Body of pancreas (tissue), 4 donors: ENCODE measurements at places on chromosomes 5 and 9.

DNA sequence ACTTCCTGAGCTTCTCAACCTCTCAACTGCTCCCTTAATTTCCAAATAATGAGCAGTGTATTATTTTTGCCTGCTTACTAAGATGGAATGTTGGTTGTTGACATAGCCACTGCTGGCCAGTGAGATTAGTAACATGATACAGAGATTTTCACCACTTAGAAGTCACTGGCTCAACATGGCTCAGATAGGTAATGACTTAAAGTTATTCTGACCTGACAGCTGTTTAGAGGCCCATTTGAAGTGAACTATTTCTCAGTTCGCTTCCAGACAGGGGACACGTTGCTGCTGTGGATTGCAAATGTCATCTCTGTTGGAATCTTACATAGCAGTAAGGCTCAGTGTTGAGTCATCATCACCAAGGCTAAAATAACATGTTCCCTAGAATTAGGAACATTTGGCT, 490.2 kb downstream of the TLE4 start:
- DNase-seq = peak; percentile 19

DNA sequence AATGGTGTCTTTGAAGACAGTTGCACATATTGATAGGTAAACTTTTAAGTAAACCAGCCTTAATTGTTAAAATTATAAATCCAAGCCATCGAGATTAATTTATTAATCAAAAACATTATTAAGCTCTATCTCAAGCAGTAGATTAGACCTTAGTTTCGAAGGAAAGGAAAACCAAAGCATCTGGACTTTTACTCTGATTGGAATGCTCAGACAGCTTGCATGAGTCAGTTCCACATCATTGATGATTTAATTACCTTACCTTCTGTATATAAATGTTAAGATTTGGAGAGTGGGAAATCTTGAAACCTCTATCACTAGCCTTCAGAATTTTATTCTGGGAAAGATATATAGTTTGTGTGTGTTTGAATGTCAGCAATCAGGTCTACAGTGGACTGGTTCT, 23.9 kb downstream of the DCP2 start:
- DNase-seq = no peak

DNA sequence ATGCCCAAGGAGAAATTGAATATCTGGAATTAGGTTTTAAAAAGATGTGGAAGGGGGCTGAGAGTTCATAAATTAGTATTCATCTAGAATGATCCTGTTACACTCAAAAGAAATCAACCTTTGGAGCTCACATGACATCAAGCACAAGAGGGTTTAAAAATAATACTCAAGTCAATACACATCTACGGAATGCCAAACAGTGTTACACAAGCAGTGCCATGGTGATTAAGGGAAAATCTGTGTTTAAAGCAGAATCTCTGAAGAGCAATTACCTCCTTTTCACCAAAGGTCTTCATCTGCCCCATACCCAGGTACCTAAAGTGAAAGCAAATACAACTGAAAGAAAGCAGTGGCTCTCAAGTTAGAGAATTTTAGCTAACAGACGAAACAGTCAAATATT, 261.6 kb downstream of the NFIB start:
- DNase-seq = no peak

DNA sequence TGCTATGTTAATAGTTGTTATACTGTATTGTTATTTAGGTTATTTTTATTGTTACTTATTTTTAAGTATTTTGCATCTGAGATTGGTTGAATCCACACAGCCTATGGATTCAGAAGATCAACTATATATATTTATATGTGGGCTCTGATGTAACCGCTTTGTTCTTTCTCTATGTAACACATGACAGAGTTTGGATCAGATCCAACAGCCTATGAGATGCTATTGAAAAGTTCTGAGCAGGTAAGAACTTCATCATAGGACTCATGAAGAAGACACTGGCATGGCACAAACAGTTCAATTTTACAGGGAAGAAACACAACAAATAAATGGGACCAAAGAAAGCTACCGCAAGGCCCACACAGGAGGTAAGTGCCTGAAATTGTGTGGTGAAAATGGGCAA, 93.4 kb downstream of the GNAQ start:
- DNase-seq = no peak

GRCh38 chr5:172426086-172426485, 28.2 kb downstream of the SH3PXD2B start:
- DNase-seq = no peak

DNA sequence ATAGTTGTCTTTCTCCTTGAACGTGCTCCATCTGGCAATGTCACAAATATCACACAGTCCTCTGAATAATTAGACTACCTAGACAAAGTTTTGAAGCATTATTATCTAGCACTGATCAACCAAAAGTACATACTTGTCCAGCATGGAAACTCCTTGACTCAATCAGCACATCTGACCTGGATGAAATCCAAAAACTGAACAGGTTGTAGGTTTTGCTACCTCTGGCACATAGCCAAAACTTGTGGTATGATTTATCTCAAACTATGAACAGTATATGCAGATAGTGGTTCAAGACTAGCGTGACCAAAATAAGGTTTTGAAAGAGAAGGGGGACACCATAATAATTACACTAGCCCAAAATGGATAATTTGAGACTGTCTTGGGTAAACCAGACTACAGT, 158.1 kb downstream of the ARRDC3 start:
- DNase-seq = no peak

- DNase-seq = no peak
These were observed 33.7 kb downstream of the AP3S1 start for GRCh38 chr5:115875447-115875846.

DNA sequence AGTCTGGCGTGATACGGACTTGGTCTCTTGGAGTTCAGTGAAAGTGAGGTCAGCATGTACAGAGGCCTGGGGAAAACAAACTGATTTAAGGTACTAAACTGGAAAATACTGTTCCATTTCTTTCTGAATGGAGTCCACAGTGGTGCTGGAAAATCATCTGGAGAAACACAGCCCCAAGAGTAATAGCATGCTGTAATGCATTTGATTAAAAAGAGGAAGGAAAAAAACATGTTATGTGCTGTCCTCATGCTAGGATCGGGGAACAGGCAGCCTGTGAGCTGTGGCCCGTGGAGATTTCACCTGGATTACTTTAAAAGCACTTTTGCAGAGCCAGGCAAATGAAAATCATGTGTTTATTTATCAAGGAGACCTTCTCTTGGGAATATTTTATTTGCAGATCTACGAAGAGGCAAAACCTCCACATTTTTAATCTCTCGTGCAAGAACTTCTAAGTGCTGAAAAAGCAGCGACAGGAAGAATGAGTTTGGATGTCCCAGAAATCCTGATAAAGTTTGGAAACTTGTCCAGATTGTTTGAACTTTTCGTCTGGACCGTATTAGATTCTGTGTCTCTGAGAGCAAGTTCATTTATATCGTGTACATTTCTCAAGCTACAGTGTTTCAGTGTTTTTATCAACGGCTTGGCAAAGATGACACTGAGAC, 228.8 kb downstream of the GAS1 start:
- DNase-seq = no peak

DNA sequence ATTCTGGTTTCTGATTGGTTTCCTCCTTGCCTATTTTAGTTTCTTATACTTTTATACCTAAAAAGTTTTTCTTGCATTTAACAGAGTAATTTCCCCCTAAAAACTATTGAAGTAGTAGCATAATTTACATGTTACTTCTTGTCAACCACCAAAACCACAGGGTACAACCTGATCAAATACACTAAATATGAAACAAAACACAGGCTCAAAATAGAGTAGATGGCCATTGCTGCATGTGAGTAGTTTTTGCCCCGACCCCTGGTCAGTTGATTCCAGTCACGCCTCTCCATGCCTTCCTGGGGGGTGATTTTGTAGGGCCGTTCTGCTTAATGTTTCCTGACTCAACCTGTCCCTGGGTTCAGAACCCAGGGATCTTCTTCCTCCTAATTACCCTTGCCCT, 101.8 kb downstream of the TLE4 start:
- DNase-seq = no peak

DNA sequence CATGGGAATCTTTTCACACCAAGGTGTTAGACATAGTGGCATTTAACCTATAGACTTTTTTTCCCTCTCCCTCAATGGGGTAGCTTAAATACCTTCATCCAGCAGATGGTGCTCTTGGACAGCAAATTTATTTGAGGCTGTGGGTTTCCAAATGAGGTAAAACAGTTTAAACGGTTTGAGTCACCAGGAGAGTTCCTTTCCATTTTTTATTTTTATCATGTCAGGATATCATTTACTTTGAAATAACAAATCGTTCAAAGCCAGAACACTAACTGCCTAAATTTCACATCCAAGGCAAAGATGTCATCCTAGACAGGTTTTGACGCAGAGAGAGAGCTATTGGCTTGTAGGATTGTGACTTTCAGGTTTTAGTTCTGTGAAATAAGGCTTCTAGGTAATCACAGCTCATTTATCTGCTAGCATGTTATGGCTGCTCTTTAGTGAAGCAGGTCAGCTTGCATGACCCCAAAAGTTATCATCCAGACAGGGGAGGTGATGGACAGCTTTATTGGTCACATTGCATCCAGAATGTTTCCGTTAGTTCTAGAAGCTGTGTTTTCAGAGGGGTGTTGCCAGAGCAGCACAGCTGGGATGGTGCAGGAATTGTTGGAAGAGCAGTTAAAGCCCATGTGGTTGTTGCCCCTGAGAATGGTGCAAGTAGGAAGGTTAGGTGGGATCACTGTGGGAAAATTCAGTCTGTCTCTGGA, 69.8 kb downstream of the KDM4C start:
- no peak for DNase-seq

- peak; percentile 40 for DNase-seq
These were observed 92.8 kb upstream of the PITX1 start for GRCh38 chr5:135126688-135127438.

DNA sequence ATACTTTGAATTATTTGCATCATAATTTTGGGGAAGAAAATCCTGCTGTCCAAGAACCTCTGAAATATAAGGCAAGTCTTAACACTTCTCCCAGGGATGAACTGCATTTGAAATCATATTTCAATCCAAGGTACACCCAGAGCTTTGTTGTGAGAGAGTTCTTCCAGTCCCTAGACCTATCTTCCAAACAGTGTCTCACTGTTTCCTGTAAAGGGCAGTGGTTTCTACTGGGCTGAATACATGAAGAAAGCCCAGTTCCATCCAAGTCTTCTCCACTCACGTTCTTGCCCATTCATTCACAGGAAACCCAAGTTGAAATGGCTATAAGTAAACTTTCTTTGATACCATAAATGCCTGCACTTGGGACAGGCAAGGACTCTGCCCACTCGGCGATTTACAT, 108.3 kb upstream of the LHFPL2 start:
- no peak for DNase-seq

DNA sequence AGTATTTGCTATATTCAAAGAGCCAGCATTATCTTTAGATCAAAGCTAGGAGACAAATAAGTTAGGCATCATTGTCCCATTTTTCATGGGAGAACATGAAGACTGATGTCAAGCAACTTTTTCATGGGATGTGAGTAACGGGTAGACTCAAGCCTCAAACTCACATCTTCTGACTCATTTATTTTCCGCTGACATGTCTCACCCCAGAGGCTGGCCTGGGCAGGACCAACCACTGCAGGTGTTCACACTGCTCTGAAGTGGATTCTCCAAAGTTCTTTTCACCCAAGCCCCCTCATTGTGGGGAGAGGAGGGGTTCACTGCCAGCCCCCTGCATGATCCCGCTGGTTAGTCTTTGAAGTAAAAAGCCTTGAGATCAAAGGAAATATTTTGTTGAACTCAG, 34.9 kb upstream of the BASP1 start:
- DNase-seq = no peak

GRCh38 chr5:159096924-159097783, 2.6 kb downstream of the EBF1 start:
- DNase-seq = no peak

GRCh38 chr9:120933310-120934055, 6.9 kb upstream of the TRAF1 start:
- DNase-seq = no peak

DNA sequence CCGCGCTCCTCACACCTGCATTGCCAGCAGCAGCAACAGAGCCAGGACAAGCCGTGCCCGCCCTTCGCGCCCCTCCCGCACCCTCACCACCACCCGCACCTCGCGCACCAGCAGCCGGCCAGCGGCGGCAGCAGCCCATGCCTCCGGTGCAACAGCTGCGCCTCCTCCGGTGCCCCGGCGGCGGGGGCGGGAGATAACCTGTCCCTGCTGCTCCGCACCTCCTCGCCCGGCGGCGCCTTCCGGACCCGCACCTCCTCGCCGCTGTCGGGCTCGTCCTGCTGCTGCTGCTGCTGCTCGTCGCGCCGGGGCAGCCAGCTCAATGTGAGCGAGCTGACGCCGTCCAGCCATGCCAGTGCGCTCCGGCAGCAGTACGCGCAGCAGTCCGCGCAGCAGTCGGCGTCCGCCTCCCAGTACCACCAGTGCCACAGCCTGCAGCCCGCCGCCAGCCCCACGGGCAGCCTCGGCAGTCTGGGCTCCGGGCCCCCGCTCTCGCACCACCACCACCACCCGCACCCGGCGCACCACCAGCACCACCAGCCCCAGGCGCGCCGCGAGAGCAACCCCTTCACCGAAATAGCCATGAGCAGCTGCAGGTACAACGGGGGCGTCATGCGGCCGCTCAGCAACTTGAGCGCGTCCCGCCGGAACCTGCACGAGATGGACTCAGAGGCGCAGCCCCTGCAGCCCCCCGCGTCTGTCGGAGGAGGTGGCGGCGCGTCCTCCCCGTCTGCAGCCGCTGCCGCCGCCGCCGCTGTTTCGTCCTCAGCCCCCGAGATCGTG, 517 bp downstream of the KCNN2 start:
- DNase-seq = no peak

DNA sequence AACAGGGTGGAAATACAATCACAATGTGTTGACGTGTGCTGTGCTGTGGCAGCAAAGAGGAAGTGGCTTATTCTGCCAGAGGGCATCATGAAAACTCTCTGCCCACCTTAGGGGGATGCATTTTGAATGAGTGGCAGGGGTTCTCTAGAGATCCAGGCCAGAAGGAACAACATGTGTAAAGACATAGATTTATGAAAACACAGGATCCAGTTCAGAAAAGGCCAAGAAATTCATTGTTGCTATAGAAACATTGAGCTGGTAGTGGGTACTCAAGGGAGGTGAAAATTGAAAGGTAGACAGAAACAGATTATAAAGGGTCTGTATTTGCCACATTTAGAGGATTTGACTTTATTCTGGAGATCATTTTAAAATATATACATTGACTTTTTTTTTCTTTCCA, 417.7 kb downstream of the ENC1 start:
- DNase-seq = no peak

DNA sequence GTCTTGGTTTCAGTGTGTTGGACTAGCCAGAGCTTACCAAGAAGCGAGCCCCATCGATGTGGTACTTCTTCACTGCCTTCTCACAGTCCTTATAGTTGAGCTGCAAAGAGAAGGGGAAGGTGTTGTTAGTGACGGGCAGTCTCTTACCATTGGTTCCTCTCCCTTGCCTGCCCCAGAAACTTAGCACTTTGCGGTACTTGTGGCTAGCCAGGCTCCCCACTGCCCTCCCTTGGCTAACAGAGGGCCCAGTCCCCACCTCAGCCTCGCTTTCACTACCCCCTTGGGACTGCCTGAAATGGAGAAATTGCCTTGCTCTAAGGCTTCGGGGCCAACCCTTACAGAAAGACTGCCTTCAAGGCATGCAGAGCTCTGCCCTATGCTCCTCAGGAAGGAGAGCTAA, 4.3 kb downstream of the LCP2 start:
- no peak for DNase-seq

- no peak for DNase-seq
These were observed 3.0 kb downstream of the SURF6 start for GRCh38 chr9:133333011-133333410.
